COR-L47 (cell line): ENCODE measurements at places on chromosomes 3 and 15.

DNA sequence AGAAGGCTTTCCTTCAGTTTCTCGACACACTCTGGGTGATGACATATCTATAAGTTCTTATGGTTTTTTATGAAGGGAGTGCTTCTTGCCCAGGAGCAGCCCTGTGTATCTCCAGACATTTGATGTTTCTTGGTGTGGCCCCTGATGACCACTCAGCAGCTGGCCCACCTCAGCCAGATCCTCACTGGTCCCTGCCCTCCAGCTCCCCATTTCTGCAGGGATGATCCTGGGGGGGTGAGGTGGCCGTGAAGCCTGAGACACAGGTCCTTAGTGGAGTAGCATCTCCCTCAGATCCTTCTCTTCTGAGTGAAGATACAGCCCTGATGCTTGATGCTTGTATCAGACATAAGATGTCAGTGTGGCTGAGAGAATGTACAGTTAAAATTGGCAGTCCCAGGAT, 127.7 kb downstream of the LRRC3B start:
- DNase-seq, result no peak

DNA sequence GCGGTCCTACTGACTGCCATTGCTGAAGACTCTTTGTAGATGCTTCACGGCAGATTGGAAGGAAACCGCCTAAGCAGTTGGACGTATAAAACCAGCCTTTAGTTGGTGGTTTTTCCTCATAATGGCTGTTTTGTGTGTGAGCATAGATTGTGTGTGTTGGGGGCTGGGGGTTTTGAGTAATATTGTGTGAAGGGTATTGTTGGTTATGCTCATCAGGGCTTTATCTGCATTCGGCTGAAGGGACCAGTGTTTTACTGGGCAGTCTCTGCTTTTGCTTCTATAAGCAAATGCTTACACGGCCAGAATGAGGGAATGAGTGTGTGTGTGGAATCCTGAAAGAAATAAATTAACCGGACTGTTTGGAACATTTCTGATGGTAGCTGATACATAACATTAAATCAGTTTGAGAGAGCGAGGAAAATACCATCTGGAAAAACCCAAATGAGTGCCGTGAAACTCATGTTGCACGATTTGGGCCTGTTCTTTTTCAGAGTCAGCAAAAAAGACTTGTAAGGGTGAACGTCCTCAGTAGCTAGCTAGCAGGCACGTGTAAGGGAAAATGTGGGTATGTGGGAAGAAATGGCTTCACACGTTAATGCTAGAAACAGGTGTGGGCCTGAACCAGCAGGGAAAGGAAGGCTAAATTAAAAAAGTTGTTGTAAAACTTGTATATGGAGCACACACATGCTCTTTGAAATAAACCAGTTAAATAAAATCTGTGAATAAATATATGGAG, 1.9 kb downstream of the MITF start:
- no peak for DNase-seq

- DNase-seq, result no peak
Measured at GRCh38 chr3:72909591-72909990, 21.7 kb downstream of the GXYLT2 start.

- DNase-seq, result peak; percentile 3
Measured at GRCh38 chr3:53658613-53659193, 164.3 kb downstream of the CACNA1D start.

DNA sequence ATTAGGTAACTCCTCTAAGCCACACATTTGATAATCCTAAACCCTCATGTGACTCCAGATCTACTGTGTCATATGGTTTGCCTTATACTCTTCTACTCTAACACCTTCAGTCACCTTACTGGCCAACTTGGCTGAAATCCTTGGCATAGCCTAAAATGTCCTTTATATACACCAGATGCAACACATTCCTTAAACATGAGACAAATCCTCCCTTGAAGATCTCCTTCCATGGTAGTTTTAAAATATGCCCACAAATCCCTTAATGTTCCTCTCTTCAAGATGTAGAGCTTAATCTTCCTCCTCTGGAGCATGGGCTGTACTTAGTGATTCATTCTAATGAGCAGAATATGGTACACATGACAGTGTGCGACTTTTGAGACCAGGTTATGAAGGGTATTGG, 238.9 kb downstream of the SUCLG2 start:
- DNase-seq, result no peak

DNA sequence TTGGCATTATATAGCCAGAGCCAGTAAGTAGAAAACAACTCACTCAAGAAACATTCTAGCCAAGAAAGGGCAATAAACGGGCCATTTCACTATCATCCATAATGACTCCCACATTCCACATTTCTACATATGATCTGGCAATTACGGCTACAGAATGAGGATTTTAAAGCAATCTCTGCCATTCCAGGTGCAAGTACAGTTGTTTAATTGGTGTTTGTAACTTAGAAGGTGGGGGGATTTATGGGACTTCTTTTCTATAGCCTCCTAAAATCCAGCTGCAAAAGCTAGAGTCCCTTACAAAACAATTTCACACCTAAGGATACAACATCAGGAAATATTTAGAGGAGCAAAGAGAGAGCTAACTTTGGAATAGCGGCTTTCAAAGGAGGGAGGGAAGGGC, 295.4 kb upstream of the RORA start:
- DNase-seq, result no peak

DNA sequence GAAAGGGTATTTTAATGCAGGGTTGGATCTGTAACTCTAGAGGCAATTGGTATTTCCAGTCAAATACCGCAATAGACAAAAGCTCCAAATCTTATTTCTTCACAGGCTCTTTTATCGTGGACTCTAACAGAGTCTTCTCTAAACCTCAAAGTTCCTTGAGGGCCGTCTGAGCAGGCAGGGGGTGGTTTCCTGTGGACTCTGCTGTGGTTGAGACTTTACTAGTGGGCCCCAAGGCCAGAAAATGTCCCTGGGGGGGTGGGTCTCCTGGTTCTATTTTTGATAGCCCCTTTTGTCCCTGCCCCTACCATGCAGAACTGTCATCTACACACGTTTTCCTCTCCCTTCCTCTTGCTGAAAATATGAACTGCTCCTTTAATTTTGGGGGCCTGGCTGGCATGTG, 80.1 kb downstream of the ASB7 start:
- no peak for DNase-seq

DNA sequence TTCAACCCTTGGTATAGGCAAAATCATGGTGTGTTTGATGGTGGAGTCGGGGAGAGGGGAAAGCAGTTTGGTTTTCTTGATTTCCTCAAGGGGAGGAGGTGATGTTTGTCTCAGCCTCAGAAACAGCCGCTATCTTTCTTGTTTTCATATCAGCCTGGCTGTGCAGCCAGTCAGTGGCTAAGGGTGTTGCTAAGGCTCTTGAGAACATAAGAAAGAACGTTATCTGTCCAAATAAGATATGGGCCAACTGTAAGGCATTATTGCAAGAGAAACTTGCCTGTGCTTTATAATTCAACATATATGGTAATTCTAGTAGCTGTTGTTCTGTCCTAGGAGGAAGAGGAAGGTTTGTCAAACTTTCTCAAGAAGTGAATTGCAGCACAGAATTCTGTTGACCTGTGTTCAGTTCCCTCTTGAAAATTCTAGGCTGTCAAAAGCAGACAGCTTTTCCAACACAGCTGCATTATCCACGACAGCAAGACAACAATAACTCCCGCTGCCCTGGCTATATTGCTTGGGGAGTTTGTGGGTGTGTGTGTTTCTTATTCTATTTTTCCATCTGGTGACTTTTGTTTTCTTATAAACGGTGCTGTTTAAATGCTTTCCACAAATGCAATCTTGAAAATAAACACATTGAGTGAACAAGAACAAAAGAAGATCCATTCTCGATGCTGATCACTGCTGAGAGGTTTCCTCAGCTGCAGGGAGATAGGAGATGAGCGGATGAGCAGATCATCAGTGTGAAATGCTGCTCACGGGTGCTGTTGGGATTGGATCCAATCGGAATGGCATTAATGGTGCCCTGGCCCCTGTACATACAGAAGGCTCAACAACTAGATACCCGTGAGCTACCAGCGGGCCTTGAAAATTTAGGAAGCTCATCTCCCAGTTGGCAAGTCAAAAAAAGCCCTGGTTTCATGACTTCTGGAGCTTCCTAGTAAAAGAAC, 90.8 kb upstream of the TNFAIP8L3 start:
- DNase-seq, result no peak

GRCh38 chr3:166064476-166064875, 227.3 kb upstream of the BCHE start:
- no peak for DNase-seq

- DNase-seq, result no peak
Measured at GRCh38 chr3:43782541-43782940, 91.8 kb downstream of the ABHD5 start.

DNA sequence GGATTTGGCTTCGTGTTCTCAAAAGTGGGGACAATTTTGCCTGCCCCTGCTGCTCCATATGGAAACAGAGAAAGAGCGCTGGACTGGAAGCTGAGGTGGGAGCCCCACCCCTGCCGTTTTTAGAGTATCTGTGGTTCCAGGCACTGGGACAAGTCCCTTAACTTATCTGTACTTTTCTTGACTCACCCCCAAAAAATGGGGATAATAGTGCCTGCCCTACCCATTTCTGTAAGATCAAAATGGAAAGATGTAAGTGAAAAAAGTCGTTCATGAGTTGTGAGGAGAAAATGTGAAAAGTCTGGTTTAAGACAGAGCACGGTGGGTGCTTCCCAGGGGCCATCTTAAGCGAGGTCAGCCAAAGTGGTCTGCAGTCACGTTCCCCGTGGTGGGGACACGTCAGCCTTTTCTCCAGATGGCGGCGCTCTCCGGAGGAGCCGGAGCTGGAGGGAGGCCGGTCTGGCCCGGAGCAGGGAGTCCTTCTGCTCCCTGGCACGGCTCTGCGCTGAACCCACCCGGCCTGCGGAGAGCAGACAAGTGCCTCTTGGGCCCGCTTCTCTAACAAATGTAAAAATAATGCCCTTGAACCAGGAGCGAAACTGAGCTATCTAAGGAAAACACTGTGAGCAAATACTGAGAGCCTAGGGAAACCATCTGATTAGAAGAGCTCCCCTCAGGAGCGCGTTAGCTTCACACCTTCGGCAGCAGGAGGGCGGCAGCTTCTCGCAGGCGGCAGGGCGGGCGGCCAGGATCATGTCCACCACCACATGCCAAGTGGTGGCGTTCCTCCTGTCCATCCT, at the start of gene CLDN18:
TSS of gene CLDN18 (plus strand) at position 690 of the 797 bp plus-strand sequence. CDS start at position 751, 61 bp downstream.
- no peak for DNase-seq
